Retina (tissue), 1 donor: ENCODE measurements at places on chromosomes 4 and X.

DNA sequence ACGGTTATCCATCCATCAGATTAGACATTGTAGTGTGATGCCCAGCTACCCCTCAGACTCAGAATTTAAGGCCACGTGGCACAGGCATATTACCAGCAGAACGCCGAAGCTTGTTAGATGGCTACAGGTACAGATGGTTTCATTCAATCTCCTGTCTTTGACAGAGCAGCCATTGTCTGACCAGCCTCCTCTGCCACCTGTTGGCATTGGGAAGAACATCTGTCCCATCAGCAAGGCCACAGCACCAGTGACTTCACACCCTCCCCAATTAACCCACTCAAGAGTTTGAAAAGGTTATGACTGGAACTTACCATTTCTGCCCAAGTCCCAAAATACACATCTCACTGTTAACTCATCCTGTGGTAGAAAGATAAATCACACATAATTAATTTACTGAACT lies 22.0 kb upstream of the PHKA2 start:
- no peak for DNase-seq

- no peak for DNase-seq
Observed at GRCh38 chr4:76120199-76120598, 28.0 kb downstream of the NUP54 start.

GRCh38 chr4:9898596-9899305 lies 117.3 kb downstream of the DRD5 start:
- DNase-seq: no peak

GRCh38 chrX:108285356-108285755 lies 152.9 kb downstream of the COL4A6 start:
- DNase-seq: no peak

DNA sequence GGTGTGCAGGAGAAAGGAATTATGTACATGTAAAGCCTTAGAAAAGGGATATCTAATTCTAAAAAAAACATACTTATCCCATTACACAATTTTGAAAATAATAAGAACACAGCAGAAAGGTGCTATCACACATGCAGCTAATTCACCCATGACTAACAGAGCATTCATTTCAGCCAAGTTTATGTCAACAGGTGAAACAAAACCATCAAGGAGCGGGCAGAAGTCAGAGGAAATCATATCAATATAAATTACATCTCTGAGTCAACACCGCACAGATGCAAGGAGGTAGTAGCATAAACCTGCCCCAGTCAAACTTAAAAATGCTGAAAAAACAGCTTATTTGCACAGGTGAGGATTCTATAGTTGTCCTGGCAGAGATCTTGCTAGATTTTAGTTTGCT lies 197.9 kb downstream of the PRDM5 start:
- DNase-seq: no peak

DNA sequence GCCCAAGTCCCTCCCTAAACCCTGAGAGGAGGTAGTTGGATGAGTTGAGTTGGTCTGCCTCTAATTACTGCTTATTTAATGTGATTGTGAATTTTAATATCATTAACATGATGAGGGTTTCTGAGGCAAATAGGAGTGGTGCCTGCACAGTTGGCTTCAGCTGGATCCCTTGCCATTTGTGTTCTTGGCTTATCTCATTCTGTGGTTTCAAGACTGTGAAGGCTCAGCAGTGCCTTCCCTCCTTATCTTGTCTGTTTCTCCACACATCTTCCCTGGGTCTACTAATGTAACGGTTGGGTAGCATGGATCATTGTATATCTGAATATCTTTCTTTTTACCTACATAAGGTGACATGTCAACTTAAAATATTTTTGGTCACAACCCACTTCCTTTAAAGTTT lies 1.6 kb upstream of the SLC10A4 start:
- DNase-seq: no peak

- no peak for DNase-seq
Observed at GRCh38 chrX:55663584-55663983, 40.4 kb downstream of the FOXR2 start.

- no peak for DNase-seq
Observed at GRCh38 chrX:40120838-40121580, 23.3 kb upstream of the BCOR start.

DNA sequence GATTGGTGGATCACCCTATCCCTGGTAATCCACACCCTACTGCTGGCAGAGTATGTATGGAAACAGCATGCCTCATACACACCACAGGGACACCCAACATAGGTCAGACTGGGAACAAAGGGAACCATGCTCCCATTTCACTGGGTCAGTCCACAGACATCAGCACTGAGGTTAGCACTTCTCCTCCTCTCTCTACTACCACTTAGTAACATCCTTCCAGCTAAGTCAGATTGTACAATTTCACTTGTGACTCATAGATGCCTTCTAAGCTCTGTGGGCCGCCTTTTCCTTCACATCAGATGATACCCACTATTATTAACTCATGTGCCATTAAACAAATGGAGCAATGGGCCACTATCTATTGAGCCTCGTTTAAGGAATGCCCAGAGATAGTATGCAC lies 15.5 kb upstream of the ZXDA start:
- DNase-seq: no peak

DNA sequence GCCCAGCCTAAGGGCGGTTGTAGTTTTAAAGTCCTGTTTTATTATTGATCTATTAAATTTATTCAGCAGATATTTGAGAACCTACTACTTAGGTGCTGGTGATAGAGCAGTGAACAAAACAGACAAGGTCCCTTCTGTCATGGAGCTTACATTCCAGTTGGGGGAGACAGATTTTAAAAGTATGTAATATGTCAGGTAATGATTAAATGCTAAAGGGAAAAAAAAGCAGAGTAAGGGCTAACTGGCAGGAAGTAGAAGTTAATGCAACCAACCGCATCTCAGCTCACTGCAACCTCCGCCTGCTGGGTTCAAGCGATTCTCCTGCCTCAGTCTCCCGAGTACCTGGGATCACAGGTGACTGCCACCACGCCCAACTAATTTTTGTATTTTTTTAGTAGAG lies 7.8 kb upstream of the MCUB start:
- DNase-seq: no peak

- no peak for DNase-seq
Observed at GRCh38 chrX:108541286-108541685, 101.6 kb downstream of the COL4A5 start.

GRCh38 chrX:15336023-15336413 lies 695 bp upstream of the PIGA start:
- no peak for DNase-seq

DNA sequence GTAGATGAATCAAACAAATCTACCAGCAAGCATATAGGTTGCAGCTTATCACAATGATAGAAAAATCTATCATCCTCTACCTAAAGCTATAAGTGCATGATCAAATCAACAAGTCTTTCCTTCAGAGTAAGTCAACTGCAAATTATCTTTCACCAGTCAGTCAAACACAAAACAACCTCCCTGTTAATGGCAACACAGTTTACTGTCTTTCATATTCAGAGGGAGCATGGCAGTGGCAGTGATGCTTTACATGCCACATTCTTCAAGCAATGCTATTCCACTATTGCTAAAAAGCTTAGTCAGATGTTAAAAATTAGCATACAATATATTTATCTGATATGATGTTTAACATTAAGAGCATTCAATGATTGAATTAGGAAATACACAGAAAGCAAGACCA lies 245.1 kb upstream of the KLHL4 start:
- no peak for DNase-seq

DNA sequence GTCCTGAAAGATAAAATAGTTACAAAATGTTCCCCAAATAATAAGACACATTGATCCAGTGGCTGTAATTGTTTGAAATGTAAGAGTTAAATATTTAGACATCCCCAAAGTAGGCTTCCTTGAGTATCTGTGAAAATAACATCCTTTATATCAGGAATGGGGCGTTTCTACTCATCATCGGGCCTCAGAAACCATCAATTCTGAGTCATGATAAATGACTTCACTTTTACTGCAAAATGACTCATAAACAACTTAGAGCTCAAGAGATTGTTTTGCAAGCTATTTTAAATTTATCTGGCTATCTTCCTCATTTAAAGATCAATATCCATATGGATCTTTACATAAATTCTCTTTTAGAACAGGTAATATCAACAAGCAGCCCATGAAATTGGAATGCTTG lies 369.4 kb upstream of the CNKSR2 start:
- no peak for DNase-seq

DNA sequence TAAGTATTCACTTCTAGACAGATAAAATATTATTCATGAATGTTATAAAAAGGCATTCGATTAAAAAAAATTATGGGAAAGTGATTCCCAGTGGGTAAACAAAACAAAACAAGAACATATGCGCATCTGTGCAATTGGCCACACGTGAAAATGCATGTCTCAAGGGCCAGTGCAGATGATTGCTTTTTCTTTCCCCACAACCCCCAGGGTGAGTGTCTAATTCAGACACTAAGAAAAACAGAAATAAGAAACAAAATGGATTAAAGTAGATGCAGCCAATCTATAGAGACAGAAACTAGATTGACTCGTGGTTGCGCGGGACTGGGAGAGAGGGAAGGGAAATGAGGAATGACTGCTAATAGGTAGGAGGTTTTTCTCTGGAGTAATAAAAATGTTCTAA lies 49.5 kb downstream of the GPM6A start:
- no peak for DNase-seq

- DNase-seq: no peak
Observed at GRCh38 chrX:122220644-122221373, 963.3 kb upstream of the GRIA3 start.

- DNase-seq: no peak
Observed at GRCh38 chrX:29488919-29489318, 726.4 kb upstream of the MAGEB2 start.

GRCh38 chr4:22187203-22187820 lies 238.7 kb upstream of the KCNIP4 start:
- DNase-seq: no peak

- DNase-seq: no peak
Observed at GRCh38 chrX:98057176-98057575, 1173.5 kb downstream of the RPA4 start.

DNA sequence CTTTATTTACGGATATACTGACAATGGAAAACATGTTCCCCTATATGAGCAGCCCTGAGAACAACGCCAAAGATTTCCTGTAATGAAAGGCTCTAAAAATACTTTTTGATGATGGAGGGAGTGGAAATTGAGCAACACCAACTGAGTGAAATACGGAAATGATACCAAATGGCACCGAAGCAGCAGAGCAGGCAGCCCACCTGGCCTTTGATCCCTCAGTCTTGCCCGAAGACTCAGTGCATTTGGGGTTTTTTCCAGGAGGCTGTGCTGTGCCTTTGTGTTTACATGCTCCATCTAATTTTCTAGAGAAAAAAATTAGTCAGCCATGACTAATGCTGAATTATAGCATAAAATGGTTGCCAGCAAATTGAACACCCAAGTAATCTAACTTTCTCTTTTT lies 169.9 kb upstream of the RBPJ start:
- DNase-seq: no peak

- DNase-seq: no peak
Observed at GRCh38 chrX:153517423-153517822, at the start of gene ATP2B3. TSS of gene ATP2B3 (plus strand) at chrX:153517642. CDS start at chrX:153536248, 18,606 bp downstream.

DNA sequence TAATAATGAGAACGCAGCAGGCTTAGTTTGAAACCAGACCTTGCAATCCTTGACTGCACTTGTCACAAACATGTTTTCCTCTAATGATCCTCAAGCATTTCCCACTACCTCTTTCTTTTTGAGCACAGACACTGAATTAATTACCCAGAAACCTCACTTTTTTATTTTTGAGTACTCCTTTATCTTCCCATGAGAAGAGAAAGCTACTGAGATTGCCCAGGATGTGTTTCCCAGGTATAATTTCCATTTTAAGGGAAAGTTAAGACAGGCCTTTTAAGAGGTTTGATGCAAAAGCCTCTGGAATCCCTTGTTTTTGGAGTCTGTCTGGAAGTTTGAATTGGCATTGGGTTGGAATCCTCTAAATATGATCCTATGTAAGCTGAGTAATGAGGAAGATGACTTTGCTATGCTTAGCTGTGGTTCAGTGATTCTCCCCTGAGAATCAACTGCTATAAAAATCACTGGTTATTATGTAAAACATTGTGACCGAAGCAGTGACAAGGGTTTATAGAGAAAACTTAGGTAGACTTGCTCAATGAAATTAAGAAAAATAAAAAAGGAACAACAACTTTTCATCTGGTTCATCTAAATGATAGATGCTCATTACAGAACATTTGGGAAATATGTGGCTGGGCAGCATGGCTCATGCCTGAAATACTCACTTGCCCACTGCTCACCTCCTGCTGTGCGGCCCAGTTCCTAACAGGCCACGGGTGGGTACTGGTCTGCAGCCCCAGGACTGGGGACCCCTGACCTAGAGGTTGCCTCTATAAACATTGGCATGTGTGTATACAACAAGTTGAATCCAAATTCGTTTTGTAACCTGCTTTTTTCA lies 10.8 kb upstream of the RHOH start:
- DNase-seq: no peak

DNA sequence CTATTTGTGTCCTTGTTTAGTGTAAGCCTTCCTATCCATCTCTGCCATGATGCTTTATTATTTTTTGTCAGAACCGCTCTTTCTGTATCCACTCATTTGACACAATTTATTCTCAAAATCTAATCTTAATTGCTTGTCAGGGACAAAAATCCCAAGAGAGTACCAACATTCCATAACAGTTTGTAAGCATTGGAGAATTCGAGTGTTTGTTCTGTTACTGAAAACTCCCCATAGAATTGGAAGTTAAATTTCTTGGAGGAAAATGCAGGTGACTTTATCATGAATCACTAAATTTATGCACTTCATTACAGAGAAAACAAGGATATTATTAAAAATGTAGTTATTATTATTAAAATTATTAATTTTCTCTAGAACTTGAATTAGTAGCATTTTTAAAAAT lies 1986.1 kb downstream of the ARAP2 start:
- no peak for DNase-seq

- DNase-seq: no peak
Observed at GRCh38 chr4:68359508-68359907, 9.6 kb upstream of the YTHDC1 start.

- DNase-seq: no peak
Observed at GRCh38 chr4:101439926-101440325, 92.6 kb upstream of the PPP3CA start.

DNA sequence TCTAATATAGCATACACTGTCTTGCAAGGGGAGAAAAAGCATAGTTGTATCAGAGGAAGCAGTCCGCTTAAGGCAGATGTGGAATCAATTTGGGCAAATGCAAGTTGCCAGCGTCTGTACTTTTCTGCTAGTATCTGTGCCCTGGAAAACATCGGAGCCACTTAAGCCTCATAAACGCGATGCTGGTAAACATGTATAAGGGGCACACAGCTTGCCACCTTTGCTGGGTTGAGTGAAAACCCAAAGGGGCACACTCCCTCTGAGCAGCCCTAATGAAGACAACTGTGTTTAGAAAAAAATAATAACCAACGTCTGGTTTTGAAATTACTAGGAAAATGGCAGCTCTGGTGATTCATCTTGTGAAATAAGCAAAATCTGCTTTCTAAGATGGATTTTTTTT lies 24.3 kb downstream of the SMIM20 start:
- DNase-seq: no peak

- DNase-seq: peak; percentile 59
Observed at GRCh38 chr4:108135549-108136209, 33.1 kb downstream of the LEF1 start.
